ENCODE measurements at places on chromosomes 1 and 21.

DNA sequence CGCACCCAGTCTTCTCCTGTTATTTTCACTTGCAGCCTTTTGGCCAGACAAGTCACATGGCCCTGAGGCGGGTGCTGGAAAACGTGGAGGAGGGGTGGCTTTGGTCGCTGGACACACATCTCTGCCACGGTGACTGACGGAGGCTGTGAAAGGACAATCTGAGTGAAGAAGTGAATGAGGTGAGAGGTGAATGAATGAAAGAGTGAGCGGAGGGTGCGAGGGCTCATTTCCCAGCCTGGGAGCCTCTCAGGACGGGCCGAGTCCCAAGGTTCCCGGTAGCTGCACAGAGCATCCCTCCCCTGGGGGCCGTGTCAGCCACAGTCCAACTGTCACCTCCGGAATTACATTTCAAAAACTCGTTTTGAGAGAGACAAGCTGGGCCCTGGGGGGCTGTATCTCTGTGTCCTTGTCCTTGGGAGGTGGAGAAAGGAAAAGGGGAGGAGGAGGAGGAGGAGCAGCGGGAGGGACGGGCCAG, 89.6 kb downstream of the UBIAD1 start:
- no peak for DNase-seq

DNA sequence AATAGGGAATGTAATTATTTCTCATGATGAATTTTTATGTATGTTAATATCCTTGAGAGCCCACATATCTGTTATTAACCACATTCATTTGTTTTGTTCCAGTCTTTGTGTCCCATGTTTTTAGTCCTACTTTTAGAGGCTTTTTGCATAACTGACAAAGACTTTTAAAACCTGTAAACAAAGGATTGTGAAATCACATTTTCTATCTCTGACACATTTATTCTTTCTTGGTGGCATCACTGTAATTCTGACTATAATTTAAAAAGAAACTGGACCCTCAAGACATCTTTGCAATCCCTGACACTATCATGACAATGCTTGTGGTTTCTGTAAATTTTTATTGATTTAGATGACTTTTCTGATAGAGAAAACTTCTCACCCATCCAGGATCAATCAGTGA, 313.1 kb downstream of the SIPA1L2 start:
- DNase-seq: no peak

GRCh38 chr1:211577277-211577818, 1.6 kb downstream of the SLC30A1 start:
- DNase-seq: no peak

- DNase-seq: no peak
Observed at GRCh38 chr1:232964601-232965000, 14.2 kb downstream of the NTPCR start.

- no peak for DNase-seq
Observed at GRCh38 chr1:210231846-210232510, 618 bp upstream of the SERTAD4 start.

DNA sequence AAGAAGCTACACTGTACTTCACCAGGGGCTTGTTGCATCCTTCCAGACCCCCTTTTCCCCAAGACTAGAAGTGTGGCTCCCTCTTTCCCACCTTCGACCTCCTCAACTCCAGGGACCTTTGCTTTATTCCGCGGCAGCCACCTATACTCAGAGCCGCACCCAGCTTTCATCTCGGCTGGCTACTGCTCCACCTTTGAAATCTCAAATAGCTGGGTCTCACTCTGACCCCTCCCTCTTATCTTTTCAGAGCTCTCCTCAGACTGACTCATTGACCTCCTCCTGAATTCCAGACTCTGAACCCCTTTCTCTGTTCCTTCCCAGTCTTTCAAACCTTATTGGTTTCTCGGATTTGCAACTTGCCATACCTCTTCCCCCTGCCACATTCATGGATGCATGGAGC, 144.7 kb upstream of the JUN start:
- no peak for DNase-seq

DNA sequence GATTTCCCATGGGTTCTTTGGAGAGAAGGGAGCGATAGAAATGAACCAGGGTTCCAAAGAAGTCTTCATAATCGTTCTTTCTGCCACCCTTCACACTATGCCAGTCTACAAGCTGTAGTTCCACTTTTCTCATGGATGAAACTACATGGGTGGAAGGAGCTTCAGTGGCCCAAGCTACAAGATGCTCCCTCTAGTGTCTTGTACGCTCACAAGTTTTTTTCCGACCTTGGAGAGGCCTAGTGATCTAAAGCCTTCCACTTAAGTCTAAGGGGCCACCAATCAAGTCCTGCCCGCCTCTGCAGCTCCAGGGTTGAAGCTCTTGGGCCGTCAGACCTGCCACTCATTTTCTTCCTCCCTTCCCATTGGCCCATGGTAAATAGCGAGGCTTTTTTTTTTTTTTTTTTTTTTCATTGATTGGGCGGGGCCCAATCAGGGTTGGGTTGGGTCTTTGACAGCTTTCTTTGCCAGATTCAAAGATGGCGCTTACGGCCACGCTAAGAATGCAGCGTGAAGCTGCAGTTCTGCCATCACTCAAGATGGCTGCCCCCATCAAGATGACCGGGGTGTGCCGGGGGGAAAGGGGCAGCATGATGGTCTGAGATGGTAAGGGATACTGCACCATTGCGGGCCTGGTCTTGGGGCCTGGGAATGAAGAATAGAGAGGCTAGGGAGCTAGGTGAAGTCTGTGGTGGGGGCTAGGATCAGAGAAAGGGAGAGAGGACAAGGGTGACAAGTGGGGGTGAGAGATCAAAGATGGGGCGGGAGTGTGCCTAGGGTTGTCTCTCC, at the start of gene TOMM40L:
Gene TOMM40L (plus strand): TSS at position 527 of the 786 bp plus-strand sequence. CDS start 430 bp downstream, outside the sequence.
- peak; percentile 86 for DNase-seq

DNA sequence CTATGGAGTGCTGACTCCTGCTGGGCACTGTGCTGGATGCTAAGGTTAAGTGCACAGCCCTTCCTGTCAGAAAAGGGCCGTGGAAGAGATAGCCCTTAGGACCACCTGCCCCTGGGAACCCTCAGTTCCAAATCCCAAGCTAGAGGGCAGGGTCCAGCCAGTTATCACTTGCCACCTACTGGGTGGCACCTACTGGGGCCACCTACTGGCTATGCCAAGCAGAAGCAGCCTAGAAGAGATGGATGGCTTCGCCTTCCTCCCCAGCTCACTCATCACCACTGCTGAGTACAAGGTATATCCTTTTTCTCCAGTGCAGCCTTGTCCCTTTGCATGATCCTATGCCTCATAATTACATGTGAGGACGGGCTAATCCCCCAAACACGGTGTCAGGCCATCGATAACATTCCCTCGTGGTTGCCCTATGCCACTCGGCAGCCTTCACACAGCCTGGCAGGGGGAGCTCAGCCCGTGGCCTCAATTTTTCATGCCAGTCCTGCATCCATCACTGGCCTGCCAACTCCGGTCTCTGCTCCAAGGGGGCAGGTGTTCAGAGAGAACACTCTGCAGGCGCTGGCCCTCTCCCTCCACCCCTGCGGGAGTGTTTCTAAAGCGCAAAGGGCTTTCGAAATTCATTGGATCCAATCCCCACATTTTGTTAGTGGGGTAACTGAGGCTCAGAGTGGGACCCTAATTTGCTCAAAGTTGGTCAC, 49.0 kb downstream of the SYT2 start:
- peak; percentile 26 for DNase-seq

- no peak for DNase-seq
Observed at GRCh38 chr1:183103147-183103546, 79.9 kb downstream of the LAMC1 start.

DNA sequence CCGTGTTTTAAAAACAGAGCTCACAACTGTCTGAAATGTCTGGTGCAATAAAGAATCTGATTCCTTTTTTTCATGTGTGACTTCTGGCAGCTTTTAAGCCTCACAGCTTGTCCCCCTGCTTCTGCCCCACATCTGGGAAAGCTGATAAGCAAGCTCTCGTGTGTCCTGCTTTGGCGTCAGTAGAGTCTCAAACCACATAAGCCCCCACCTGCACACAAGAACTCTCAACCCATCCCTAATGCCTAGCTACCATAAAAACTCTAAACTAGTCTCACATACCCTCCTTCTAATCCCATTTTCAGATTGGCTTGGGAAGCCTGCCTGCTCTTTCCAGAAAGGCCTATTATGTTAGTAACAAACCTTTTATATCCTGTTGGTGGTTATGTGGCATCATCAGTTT, 94.6 kb upstream of the DAB1 start:
- no peak for DNase-seq

DNA sequence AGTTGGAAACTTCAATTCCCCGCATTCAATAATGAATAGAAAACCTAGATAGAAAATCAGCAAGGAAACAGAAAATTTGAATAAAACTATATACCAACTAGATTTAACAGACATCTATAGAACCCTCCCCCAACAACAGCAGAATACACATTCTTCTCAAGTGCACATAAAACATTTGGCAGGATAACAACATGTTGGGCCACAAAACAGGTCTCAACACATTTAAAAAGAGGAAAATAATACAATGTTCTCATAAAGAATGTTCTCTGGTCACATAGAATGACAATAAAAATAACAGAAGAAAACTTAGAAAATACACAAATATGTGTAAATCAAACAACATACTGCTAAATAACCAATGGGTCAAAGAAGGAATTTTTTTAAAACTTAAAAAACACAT, 24.9 kb downstream of the ITGB3BP start:
- DNase-seq: no peak

DNA sequence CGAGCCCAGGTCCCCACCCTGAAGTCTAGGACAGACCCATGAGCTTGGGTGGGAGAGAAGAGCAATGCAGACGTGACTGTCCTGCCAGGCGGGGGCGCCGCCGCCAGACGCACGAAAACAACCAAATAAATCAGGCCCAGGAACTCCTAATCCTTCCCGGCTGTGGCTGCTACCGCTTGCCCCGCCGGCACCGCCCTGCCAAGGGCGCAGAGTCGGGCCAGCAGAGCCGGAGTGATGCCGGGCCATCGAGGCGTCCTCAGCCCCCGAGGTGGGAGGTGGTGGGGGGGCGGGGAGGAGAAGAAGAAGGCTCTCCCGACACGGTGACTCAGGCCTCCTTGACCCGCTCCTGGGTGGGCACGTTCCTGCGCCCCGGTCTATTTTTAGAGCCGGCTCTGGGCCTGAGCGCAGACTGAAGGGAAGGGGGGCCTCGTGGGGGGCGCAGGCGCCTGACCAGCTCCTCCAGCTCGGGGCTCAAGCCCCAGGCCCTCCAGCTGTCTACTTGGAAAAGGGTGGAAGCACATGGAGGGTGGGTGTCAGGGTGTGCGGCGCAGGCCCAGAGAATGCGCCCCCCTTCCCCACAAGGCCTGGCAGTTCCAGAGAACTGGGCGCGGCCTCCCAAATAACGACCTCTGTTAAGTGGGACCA, 10.7 kb upstream of the COL16A1 start:
- DNase-seq: peak; percentile 33

GRCh38 chr1:167618366-167618765, 11.7 kb upstream of the RCSD1 start:
- DNase-seq: no peak

DNA sequence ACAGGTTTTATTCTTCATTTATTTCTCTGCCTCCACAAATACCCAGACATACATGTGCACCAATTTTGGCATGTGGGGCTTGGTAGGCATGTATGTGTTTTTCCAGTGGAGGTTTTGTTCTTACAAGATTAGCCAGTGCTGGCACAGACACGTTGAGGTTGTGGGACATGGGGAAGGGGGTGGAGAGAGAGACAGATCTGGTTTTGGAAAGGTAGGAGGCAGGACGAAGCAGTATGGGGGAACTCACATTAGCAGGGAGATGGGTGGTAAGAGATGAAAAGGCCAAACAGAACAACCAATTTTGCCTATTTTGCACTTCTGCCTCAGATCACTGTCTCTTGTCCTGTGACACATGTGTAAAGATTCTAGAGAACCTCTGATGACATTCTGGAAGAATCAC, 166.1 kb upstream of the HMGB4 start:
- no peak for DNase-seq

Measured in H54 (cell line).